Thoracic aorta (tissue), 2 donors: ENCODE measurements at places on chromosomes 13 and 19. TPM values are rescaled to one million over a fixed set of nuclear protein-coding genes. Genes with fewer than 3 reads are reported as not detected.

THAP8 gene
- 6.4 TPM for total RNA-seq

KLK12 gene
- not detected for total RNA-seq

DENND1C gene
- 3.9 TPM for total RNA-seq

ADPRHL1 gene
- total RNA-seq: 12.6 TPM

TLE6 gene
- 7.8 TPM for total RNA-seq

IL27RA gene
- total RNA-seq: 5.3 TPM

ZNF665 gene
- 6.6 TPM for total RNA-seq

CFAP97D2 gene
- total RNA-seq: not detected

GRCh38 chr19:19657397-19657783, 6.1 kb downstream of the ATP13A1 start:
- no peak for DNase-seq

GRCh38 chr13:85383291-85383690, 415.9 kb downstream of the SLITRK6 start:
- no peak for DNase-seq

GRCh38 chr19:3123956-3124355, 11.9 kb upstream of the GNA15 start:
- DNase-seq: no peak

- DNase-seq: no peak
Observed at GRCh38 chr19:49441210-49441959, at the start of gene SLC17A7. SLC17A7 (minus strand) TSS chr19:49441527; CDS start chr19:49441379, 148 bp downstream.

DNA sequence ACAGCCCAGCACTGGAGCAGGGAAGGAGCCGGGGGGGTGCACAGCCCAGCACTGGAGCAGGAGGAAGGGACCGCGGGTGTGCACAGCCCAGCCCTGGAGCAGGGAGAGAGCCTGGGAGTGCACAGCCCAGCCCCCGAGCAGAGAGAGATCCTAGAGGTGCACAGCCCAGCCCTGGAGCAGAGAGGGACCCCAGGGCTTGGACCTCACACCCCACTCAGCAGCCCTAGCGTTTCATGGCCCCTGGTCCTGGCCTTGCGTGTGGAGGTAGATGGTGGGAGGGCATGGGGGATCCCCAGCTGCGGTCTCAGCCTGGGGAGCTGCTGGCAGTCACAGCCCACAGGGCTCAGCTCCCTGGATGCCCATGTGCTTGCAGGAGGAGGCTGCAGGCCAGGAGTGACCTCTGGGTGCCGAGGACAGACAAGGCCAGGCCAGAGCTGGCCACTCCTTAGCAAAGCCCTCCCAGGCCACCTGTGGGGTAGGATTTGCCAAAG, 25.1 kb downstream of the GAS6 start:
- DNase-seq: no peak

GRCh38 chr13:99426426-99426825, 74.8 kb upstream of the TM9SF2 start:
- DNase-seq: no peak

DNA sequence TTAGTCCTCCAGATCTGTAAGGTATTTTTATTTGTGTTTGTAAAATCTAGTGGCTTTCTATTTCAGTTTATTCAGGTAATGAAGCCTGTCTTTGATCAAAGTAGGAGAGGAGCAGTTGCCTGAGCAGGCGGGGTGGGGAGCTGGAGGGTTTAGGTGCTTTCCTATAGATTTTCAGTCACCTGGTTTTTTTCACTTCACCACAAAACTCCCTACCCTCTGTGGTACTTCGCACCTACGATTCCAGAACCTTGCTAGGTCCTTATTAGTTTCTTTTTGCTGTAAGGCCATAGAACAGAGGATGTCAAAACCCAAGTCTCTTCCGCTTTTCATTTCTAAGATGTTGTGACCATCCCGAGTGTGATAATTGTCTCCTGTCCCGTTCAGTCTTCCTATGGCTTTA, 26.6 kb downstream of the SLAIN1 start:
- no peak for DNase-seq

DNA sequence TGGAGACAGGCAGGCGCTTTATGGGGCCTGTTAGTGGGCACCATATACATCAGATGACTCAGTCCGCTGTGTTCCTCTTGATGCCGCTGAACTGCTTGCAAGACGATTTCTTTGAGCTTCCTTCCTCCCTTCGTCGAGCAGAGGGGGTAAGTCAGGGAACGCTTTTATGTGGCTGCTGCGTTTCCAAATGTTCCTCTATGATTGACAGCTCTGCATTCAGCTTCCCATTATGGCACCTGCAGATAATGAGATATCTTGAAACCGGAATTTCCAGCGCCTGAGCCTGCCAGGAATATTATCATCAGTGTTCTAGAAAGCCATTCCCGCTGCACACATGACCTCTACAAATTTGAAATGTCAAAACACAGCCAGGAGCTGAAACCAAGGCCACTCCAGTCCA, 257.0 kb downstream of the TSHZ3 start:
- DNase-seq: no peak

- DNase-seq: no peak
Observed at GRCh38 chr19:14715841-14716240, 26.0 kb downstream of the ZNF333 start.

- no peak for DNase-seq
Observed at GRCh38 chr13:85616275-85616674, 182.9 kb downstream of the SLITRK6 start.

DNA sequence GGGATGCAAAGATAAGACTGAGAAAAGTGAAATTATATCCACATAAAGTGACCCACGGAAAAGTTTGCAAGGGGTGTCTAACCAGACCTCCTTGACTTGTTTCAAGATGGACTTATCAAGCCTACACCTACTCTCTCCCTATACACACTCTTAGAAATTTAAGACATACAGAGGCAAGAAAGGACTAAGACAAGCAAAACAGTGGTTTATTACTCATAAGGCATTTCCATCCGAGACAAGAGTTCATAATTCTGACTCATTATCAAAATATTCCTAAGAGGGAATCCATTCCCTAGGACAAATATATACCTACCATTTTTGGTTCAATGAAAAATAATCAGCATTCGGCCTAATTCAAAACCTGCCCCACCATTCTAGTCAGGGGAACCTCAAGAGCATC, 232.6 kb upstream of the GPC6 start:
- no peak for DNase-seq

DNA sequence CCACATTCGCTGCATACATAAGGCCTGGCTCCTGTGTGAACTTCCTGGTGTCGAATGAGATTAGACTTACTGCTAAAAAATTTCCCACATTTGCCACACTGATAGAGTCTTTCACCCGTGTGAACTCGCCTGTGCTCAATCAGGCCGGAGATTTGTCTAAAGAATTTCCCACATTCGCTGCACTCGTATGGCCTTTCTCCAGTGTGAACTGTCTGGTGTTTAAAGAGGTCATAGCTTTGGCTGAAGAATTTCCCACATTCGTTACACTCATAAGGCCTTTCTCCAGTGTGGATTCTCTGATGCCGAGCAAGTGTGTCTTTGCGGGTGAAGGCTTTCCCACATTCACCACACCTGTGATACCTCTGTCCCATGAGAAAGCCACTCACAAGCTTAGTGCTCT, 6.5 kb downstream of the ZNF671 start:
- no peak for DNase-seq

DNA sequence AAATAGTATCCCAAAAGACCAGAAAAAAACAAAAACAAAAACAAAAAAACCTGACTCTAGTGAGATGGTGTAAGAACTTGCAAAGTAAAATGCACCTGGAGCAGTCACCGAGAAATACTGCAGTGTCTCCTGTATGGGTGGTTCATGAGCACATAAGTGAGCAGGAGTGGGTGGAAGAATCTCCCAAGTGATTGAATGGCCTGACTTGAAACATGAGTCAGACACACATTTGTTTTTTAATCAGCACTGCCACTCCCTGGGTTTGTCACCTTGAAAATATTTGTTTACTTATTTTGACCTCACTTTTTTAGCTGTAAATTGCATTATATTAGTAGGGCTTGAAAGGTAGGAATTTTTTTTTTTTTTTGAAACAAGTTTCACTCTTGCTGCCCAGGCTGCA, 2.0 kb downstream of the ZNF431 start:
- DNase-seq: no peak

DNA sequence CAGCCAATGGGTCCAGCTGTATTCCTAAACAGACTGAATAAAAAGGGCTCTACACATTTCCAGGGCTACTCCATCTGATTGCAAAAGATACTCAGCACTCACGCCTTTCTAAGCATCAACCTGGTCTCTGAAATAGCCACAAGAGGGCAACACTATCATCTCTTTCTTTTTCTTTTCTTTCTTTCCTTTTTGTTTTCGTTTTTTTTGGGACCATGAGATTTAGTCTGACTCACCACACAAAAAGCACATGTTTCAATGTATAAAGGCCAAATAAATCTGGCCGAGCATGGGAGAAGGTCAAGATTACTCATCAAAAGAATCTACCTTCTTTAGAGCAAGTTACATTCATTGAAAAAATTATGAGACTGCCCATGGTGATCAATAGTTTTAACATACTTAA, 805.6 kb upstream of the ARGLU1 start:
- no peak for DNase-seq

DNA sequence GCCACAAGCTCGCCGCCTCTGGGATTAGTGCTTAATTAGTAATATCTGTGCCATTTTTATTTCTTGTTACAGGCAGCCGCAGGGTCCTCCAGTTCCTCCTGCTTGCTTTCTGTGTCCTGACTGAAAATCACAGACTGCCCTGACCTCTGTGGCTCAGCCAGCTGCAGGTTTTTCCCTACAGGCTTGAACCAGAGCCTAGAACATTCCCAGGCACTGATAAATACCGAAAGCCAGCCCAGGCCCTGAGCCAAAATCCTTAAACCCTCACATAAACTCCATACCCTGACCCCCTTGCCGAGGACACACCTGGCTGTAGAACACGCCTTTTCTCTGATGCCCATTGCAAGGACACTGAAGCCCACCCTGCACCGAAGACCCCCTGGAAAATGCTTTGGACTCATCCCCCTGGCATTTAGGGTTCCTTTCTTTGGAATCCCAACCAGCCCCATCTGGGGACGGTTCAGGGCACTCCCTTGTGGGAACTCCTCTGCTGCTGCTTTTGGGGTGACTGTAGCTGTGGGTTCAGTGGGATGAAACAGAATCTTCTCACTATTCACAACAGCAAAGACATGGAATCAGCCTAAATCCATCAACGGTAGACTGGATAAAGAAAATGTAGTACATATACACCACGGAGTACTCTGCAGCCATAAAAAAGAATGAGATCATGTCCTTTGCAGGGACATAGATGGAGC, 15.5 kb downstream of the DPP9 start:
- DNase-seq: no peak

GRCh38 chr13:85586422-85586831, 212.8 kb downstream of the SLITRK6 start:
- DNase-seq: no peak

- no peak for DNase-seq
Observed at GRCh38 chr13:74084375-74084935, 49.7 kb downstream of the KLF12 start.

DNA sequence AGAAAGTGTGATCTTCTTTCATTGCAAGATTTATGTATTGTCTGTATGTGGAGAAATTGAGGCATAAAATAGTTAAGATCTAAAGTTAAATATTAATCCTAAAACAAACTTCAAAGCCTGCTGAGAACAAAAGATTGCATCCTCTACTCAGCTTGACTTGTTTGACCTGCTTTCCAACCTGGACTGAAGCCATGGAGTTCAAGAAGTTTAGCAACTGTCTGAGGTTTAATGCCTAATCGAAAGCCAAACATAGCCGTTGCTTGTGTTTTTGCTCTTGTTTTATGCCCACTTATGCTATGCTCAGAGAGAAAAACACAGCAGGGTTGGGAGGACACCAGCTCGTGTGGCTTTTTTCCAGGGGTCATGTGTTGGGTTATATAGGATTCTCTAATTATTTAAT, 135.6 kb downstream of the NUFIP1 start:
- DNase-seq: no peak

GRCh38 chr13:106488686-106489085, 46.8 kb downstream of the EFNB2 start:
- DNase-seq: no peak

- no peak for DNase-seq
Observed at GRCh38 chr13:113577881-113578435, 6.6 kb upstream of the TFDP1 start.

- no peak for DNase-seq
Observed at GRCh38 chr13:97856304-97856675, 97.2 kb upstream of the IPO5 start.

- DNase-seq: no peak
Observed at GRCh38 chr13:73825143-73825542, 309.1 kb downstream of the KLF12 start.

- DNase-seq: no peak
Observed at GRCh38 chr13:33076001-33076992, 60.1 kb downstream of the KL start.

- DNase-seq: no peak
Observed at GRCh38 chr13:44425041-44425814, 51.6 kb downstream of the SERP2 start.

DNA sequence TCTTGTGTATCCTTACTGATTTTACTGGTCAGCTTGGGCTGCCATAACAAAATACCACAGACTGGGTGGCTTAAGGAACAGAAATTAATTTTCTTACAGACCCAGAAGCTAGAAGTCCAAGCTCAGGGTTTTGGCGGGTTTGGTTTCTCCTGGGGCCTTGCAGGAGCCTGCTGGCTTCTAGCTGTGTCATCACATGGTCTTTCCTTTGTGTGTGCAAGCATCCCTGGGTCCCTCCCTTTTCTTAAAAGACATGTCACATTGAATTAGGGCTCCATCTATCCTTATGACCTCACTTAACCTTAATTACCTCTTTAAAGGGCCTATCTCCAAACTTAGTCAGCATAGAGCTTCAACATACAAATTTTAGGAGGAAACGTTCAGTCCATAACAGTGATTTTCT, 23.4 kb downstream of the UBAC2 start:
- DNase-seq: no peak

DNA sequence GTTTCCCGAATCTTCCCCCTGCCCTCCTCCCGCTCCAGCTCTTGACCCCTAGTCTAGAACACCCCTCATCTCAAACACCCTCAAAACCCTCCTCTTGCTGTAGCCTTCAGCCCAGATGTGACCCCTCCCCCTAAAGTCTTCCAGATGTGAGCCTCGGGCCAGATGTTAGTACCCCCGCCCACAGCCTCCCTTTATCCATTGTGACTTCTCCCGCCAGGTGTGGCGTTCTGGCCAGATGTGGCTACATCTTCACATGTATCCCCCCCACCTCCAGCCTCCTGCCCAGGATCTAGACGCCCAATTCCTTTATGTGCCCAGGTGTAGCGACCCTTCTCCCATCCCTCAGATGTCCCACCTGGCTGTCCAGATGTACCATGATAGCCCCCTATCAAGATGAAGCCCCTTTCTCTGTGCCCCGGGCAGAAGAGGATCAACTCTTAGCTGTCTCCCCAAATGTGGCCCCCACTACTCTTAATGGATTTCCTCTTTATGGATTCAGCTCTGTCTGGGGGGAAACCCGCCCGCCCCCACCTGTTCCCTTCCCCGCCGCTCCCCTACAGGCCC, 517 bp upstream of the LTBP4 start:
- no peak for DNase-seq

DNA sequence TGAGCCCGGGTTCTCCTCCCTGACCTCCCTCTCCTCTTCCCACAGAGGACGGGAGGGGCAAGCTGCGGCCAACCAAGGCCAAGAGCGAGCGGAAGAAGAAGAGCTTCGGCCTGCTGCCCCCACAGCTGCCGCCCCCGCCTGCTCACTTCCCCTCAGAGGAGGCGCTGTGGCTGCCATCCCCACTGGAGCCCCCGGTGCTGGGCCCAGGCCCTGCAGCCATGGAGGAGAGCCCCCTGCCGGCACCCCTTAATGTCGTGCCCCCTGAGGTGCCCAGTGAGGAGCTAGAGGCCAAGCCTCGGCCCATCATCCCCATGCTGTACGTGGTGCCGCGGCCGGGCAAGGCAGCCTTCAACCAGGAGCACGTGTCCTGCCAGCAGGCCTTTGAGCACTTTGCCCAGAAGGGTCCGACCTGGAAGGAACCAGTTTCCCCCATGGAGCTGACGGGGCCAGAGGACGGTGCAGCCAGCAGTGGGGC, 162.2 kb downstream of the KDM4B start:
- DNase-seq: no peak
